ENCODE measurements at places on chromosomes 4 and X. TPM values are rescaled to one million over a fixed set of nuclear protein-coding genes. Genes with fewer than 3 reads are reported as not detected.

The CYBB gene
- total RNA-seq = 18.6 TPM

The VCX3B gene
- total RNA-seq = not detected

The RPS3A gene
- 1,520 TPM for total RNA-seq

The TMEM271 gene
- not detected for total RNA-seq

The DCAF12L2 gene
- 0.08 TPM for total RNA-seq

The AFAP1 gene
- 29.7 TPM for total RNA-seq

The CXCL3 gene
- total RNA-seq = 17.5 TPM

All from colonic mucosa (tissue), 4 donors.